G401 (cell line): ENCODE measurements at places on chromosomes 1 and 21. TPM values are rescaled to one million over a fixed set of nuclear protein-coding genes. Genes with fewer than 3 reads are reported as not detected.

- no peak for DNase-seq
Measured at GRCh38 chr1:89884718-89885596, 64.1 kb downstream of the LRRC8D start.

- peak; percentile 97 for DNase-seq
Measured at GRCh38 chr1:183443011-183443410, 24.8 kb upstream of the NMNAT2 start.

DNA sequence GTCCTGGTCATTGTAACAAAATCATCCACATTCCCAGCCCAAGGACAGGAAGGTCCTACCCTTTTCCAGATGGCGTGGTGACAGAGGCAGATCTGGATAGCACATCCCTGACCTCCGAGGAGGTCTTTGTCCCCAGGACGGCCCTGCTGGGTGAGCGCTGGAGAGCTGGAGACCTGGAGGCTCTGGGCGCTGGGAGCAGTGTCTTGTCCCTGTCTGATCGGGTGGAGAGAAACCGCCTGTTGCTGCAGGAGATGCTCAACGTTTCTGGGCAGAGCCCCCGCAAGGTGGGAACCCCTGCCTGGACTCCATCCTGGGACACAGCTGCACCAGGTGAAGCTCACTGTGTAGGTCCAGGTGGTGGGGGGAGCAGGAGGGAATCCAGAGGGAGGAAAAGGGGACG is 4.1 kb downstream of the KIAA1614 start:
- no peak for DNase-seq

DNA sequence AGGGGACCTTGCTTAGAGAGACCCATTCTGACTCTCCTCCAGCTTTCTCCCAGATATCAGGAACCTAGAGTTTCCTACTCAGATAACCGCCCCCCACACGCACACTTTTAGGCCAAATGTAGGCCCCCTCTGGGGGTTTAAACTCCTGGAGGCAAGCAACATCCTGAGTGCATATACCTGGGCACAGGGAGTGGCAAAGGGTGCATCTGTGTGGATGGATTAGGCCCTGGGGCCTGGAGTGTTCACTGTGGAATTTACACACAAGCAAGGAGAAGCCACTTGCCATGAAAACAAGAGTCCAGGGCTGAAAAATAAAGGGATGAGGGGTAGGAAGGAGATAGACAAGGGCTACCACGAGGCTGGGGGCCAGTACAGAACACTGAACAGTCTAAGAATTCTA is 343.1 kb downstream of the NTNG1 start:
- DNase-seq, result no peak

- DNase-seq, result peak; percentile 67
Measured at GRCh38 chr1:85142753-85143152, 58.1 kb downstream of the SYDE2 start.

DNA sequence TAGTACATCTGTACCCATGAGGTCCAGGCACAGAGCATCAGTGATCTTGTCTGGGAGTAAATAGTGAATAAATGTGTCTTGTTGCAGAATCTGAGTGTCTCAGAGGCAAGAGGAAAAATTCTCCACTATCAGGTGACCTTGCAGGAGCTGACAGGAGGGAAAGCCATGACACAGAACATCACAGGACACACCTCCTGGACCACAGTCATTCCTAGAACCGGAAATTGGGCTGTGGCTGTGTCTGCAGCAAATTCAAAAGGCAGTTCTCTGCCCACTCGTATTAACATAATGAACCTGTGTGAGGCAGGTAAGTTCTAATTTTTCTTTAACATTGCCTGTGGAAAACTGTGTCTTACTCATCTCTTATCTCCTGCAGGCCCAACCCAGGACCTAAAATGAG is 43.1 kb downstream of the IL12RB2 start:
- DNase-seq, result no peak

The ALX3 gene
- total RNA-seq, result not detected in 2 replicates

DNA sequence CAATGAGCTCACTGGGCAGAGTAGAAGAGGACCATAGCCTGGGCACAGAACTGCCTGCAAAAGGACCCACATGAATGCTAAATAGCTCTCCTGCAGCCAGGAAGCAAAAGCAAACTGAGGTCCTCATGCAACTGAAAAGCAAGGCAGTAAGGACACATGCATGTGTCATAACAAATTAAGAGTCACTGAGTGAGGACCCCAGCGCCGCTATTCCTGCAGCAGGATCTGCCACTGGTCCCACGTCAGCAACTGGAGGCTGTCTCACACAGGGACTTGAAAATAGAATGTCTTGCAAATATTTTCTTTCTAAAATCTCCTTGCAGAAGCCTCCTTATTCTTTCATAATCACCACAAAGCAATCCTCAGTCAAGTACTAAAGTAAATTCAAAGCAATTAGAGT is 559.6 kb upstream of the DAB1 start:
- peak; percentile 8 for DNase-seq

The BLACAT1 gene
- 1.7 and 1.8 TPM in 2 replicates for total RNA-seq

The SELE gene
- total RNA-seq, result not detected in 2 replicates

The IFNGR2 gene
- 61.2 and 66.8 TPM in 2 replicates for total RNA-seq

The TSPEAR gene
- total RNA-seq, result not detected in 2 replicates

DNA sequence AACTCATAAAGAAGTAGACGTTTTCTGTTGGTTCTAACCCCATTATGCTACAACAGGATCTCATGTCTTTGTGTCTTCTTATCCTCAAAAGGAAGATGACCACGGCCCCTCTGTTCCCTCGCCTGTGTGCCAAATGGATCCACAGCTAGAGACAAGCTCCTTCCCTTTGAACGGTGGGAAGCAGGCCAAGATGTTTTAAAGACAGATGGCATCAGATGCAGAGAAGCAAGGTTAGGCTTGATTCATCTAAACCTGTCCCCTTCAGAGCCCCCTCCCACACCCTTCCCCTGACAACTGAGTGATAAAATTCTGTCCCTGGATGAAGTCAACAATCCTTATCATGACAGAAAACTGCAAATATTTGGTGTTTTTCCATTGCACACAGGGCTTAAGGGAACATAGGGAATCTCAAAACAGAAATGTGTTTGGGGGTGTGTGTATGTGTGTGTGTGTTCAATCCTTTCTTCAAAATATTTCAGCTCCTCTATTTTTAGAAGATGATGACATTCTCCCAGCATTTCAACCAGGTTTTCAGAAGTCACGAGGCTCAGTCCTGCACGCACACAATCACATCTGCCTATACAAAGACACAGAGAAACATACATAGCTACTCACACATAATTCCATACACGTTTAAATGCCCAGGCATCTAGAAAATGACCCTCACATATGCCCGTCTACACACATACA is 27.8 kb upstream of the FMOD start:
- peak; percentile 88 for DNase-seq

- no peak for DNase-seq
Measured at GRCh38 chr21:45562402-45562801, 20.2 kb upstream of the SLC19A1 start.

DNA sequence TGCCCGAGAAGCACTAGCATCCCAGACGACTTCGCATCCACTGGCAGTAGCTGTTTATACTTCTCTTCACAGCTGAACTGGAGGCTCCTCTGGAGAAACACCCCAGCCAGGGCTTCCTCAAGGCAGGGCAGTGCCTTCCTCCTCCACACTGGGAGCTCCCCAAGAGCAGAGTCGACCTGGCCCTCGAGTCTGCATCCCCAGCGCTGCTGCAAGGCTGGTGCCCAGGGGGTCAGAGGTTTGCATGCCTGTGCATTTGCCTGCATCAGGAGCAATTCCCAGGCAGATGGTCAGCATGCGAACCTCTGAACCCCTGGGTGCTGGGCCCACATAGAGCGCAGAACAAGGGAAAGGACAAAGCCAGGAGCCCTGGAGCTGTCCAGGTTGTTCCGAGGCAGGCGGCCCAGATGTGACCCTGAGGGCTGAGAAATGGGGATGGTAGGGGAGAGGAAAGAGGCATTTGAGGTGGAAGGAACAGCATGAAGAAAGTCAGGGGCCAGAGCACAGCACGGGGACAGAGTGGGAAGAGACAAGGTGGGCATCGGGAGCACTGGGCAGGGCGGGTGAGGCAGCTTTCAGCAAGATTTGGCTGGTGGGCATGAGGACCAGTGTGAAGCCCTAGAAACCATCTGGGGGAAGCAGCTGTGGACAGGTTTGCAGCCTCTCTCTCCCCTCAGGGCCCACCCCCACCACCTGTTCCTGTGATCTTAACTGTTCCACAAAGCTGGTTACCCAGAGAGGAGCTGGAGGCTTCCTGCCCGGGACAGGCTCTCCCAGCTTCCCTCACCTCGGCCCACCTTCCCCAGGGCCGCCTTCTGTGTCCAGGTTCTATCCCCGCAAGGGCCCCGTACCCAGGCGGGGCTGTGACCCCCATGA is 6.4 kb upstream of the S100A8 start:
- DNase-seq, result no peak

- DNase-seq, result no peak
Measured at GRCh38 chr21:29678626-29679025, 261.2 kb downstream of the GRIK1 start.

The HES3 gene
- total RNA-seq, result not detected in 2 replicates

DNA sequence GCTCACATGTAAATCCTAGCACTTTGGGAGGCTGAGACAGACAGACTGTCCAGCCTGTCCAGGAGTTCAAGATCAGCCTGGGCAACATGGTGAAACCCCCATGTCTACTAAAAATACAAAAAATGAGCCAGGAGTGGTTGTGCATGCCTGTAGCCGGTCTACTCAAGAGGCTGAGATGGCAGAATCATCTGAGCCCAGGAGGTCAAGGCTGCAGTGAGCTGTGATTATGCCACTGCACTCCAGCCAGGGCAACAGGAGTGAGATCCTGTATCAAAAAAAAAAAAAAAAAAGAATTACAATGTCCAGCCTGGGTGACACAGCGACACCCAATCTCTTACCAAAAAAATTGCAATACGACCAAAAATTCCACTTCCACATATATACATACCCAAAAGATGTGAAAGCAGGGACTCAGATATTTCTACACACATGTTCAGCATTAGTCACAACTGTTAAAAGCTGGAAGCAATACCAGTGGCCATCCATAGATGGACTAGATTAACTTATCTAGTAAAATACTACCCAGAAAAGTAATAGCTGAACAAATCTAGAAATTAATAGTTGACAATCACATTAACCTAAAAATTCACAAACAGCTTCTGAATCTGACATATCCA is 49.2 kb downstream of the ASH1L start:
- DNase-seq, result no peak

DNA sequence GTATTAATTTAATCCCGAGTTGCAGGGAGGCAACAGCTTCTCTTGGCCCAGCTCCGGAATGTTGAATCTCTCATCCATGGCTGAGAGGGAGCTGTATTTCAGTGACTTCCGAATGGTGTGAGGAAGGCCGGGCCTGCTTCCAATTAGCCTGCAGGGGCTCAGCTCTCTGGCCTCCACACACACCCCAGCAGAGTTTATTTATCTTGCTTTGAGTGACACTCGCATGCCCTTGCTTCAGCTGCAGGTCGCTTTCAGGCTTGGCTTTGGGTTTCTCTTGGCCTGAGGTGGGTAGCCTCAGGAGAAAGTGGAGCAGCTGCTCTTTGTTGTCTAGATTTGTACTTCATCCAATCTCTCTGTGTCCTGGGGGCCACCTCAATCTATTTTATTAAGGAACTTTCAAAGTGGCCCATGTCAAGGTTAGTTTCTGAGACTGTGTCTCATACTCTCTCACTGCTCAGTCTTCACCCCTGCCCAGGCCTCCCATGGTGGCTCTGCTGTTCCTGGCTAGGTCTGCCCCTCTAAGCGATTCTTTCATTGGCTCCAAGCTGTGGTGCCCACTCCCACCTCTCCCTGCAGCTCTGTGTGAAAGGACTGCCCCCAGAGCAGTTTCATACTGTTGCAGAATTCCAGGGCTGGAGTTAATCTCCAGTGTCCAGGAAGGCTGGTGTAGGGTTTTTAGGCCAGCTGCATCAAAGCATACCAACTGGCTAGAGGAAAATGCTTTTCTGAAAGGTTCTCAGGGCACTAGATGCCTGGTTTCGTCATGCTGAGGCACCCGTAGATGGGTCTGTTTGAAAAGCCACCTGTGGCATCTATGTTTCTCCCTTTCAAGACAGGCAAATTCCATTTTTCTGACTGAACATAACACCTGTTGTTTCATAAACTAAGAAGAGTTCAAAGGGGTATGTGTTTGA is 153.5 kb downstream of the PLXNA2 start:
- peak; percentile 82 for DNase-seq

DNA sequence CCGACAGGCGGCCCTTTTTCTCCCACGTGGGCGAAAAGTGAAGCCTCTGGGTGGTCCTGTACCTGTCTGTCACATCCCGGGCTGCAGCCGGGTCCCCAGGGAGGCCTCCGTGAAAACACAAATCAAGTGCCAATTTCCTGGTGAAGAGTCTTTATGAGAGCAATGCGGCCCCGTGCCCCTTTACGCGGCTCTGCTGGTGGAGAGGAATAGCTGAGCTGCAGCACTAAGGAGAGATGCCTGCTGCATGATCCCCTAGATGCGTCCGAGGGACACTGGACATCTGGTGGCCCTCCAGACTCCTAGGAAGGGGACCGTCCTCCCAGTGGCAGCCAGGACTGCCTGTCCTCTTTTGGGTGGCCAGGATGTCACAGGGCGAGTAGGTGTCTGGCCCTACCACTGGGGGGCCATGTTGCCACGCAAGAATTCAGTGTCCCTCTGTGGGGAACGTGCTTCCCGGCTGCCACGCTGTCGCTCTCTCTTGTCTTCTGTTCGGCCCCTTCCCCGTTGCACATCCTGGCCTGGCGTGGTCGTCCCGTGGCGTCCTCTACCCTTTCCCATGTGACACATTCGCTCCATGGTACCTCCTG is 38.7 kb downstream of the COL18A1 start:
- DNase-seq, result no peak

DNA sequence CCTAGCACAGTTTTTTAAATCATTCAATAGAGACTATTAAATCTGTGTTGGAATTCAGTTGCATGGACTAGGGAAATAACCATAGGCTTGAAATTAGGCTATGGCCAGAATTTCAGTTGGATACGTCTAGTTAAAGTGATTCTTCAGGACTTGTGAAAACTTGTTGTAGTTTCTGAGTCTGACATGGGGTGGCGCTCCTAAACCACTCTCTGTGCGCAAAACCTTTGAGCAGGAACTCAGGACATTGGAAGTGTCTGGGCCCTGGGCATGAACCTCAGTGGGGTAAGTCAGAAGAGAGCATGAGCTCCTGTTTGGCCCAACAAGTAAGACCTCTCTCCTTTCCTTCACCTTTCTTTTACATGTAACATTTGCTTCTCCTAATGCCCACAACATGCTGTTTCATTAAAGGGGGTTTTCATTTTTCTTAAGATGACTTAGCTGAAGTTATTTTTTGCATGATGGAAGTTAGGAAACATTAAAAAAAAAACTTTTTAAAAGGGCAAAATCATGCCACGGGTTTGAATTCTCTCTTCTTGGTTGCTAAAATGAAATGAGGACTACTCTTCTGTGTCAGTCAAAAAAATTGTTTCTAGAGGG is 17.1 kb upstream of the CCDC190 start:
- DNase-seq, result peak; percentile 29

The CNR2 gene
- not detected in 2 replicates for total RNA-seq

The VHLL gene
- not detected in 2 replicates for total RNA-seq
